GM19239 (cell line): ENCODE measurements at places on chromosomes 3 and 15.

DNA sequence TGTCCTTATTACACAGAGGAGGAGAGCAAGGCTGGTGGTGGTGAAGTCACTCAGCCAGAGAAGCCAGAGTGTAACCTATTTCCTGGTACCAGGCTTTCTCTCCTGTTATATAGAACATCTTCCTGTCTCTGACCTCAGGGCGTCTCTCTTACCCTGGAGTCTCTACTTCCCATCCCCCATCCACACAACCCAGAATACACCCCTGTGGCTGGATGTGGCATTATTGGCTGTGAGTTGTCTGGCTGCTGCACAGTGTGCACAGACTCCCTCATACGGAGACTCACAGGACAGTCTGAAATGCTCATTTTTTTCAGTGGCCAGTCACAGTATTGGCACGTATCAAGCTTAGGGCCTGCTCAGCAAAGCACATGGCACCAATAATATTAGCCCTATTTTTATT is 8.6 kb downstream of the PODXL2 start:
- DNase-seq = no peak

DNA sequence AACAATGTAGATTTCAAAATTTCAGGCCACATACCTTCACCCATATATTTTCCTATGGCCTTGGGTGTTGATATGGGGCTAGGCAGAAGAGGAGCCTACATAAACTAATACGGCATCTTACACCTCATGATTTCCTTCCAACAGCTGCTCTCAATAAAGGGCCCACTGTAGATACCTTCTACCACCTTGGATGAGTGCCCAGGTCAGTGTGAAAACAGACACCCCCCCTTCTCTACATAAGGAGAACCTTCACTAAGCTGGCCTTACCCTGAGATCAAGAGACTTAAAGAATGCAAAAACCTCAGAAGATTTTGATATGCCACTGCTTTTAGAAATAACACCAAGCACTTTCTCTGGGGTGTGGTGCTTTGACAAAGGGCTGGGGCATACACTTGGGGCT is 42.7 kb downstream of the SH3BP5 start:
- DNase-seq = no peak

DNA sequence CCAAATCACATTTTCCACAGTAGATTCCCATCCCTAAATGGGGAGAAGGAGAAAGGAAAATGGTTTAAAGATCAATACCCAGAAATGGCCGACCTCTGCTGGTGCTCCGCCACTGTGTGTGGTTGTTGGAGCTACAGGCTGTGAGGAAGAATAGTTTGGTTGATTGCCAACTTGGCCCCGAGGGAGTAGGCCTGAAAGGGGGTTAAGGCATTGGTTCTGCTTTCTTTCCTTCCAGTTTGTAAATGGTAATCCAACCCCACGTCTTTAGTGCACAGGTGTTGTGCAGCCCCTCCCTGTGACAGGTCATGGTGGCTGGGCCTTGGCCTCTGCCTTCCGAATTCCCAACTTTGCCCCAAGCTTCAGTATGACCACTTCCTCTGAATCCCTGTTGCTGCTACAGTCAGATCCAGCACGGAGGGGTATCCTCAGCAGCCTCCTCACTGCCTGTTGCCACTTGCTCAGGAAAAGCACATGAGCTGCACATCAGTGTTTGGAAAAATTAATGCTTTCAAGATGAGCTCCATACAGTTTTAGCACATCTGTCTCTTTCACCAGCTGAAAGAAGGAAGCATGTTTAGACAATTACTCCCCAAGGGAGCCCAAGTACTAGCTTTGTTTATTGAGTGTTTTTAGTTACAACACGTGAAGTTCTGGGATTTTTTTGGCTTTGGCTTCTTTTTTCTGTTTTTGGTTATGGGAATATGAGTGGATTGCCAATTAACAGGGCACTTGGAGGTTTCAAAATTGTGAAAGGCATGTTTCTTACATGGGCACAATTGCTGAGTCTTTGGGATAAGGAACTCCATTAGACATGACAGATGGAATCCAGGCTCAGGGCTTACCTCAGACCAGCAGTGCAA is 92.3 kb upstream of the ROPN1 start:
- no peak for DNase-seq

- no peak for DNase-seq
Measured at GRCh38 chr3:121736112-121736511, 13.4 kb downstream of the GOLGB1 start.

DNA sequence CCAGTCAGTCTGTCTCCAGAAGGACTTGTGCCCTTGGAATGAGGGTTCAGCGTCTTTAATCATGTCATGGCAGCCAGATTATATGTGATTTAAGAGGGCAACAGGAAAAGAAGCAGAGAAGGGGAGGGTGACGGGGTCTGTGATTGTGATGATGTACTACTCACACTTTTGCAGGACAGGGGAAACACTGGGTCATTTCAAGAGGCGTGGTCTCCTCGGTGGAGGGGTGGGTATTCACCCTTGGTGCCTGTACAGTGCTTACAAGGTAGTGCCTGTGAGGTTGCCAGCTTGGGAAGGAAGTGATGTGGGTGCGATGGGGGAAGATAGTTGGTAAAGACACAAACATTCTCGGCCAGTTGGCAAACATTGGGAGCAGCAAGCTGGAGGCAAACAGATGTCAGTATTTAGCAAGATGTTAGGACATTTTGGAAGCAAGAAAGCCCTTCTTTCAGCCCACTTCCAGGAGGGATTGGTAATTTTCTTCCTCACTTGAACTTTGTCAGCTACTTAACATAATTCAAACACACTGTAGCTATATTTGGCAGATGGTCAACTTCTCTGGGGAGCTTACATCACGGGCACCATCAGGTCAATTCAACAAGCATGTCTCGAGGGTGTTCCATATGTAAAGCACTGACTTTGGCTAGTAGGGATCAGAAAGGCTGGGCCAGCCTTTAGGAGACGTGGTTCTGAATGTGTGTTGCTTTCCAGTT is 71.4 kb upstream of the ROPN1 start:
- DNase-seq = no peak
